Hippocampal formation (tissue), 2 donors: ENCODE measurements at places on chromosomes 4 and X.

- DNase-seq: no peak
Observed at GRCh38 chr4:14308229-14308651, 680.7 kb upstream of the BOD1L1 start.

DNA sequence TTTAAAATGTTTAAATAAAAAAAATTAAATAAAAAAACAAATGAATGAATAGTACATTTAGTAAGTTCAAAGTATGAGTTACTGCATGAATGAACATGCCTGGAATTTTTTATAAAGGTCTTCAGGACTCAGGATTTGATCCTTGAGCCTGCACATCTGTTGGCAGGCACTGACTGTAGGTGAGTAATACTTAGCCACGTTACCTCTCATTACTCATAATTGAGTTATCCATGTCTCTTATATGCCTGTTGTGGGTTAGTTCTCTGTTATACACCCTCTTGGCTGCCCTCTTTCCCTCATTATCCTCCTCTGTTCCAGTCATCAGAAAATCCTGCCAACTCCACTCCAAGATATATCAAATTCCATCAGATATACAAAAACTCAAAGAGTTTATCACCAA, 276.0 kb downstream of the FBXW7 start:
- DNase-seq: no peak

DNA sequence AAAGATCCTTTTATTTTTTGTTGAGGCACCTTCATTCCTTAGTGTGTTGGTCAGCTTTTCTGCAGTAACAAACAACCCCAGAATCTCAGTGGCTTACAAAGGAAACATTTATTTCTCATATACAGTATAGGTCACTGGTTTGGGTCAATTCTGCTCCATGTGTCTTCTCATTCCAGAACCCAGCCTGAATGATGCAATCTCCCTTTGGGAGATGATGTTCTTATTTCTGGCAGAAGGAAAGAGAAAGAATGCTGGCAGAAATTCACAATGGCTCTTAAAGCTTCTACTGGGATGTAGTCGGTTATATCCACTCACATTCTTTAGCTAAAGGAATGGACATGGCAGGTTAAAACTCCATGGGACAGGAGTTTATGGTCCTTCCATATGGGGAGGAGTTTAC, 42.3 kb downstream of the IDS start:
- no peak for DNase-seq

- no peak for DNase-seq
Observed at GRCh38 chr4:184860018-184860779, 34.4 kb upstream of the ACSL1 start.

DNA sequence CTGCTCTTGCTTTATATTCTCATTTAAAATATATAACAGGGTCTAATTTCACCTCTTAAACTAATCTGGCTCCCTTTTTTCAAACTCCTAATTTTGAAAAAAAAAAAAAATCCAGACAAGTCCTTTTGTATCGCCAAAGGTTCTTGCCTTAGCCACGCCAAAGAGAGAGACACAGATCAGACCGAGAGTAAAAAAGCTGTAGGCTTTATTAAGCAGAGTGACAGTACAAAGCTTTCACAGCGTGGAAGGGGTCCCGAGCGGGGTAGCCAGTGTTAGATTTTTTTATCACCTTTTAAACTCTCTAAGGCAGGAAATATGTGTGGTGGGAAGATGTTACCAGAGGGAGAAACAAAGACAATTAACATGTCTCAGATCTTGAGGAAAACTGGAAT, 54.1 kb downstream of the PAGE2 start:
- no peak for DNase-seq

GRCh38 chrX:37315511-37316248, 33.5 kb upstream of the PRRG1 start:
- DNase-seq: no peak

GRCh38 chr4:182825786-182826185, 91.4 kb downstream of the DCTD start:
- no peak for DNase-seq

- DNase-seq: no peak
Observed at GRCh38 chr4:19213388-19213787, 1038.3 kb upstream of the SLIT2 start.

- no peak for DNase-seq
Observed at GRCh38 chrX:132231587-132231986, 12.3 kb upstream of the RAP2C start.

DNA sequence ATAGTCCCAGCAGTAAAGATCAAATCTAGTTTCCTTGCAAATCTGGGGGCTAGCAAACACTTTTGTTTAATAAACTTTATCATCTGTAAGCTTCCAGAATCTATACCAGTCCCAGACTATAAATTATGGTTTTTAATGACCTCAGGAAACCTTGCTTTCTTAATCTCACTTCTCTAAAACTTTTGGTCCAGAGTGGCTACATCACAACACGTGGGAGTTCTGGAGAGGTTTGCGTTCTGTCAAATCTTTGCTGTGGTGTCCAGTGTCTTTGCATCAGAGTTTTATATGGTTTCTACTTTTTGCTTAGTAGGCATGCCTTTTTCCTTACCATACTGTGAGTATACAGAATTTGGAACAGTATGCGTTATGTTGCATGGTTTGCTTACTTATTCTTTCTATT, 193.9 kb downstream of the ANK2 start:
- DNase-seq: no peak

DNA sequence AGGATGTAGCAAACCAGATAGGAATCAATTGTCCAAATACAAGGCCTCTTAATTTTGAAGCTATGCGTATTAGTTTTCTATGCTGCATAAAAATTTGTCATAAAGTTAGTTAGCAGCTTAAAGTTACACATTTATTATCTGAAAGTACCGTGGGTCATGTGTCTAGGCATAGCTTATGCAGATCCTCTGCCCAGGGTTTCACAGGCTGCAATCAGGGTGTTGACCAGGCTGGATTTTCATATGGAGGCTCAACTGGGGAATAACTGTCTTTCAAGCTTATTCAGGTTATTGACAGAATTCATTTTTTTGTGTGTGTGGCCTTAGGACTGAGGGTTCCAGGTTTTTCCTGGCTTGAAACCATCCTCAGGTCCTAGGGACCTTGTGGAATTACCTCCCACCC, 265.1 kb downstream of the SLC39A8 start:
- DNase-seq: no peak

DNA sequence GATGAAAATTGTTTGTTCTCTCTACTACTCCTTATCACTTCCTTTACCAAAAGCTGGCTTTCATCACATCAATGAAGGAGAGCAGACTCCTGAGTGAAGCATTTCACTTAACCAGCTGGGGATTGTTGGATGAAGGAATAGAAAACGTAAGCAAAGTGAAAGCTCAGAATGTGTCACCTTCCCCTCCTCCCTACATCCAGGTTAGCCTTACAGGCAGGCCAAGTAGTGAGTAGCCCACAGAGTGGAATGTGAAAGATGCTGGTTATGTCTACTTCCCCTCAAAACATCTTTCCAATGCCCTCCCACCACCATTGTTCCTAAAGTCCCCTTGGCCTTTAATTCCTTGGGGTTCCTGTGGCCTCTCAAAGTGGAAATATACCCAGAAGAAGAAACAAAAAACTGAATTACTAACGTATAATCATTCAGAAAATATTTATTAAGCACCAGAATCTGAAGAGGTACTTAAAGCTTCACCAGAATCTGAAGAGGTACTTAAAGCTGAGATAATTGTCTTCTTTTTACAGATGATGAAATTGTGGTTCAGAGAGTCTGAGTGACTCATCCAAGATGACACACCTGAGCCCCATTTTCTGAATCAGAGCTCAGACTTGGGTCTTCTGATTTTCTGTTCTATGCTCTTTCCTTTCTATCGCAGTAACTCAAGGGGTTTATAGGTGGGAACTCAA, 6.5 kb downstream of the P2RY4 start:
- no peak for DNase-seq

DNA sequence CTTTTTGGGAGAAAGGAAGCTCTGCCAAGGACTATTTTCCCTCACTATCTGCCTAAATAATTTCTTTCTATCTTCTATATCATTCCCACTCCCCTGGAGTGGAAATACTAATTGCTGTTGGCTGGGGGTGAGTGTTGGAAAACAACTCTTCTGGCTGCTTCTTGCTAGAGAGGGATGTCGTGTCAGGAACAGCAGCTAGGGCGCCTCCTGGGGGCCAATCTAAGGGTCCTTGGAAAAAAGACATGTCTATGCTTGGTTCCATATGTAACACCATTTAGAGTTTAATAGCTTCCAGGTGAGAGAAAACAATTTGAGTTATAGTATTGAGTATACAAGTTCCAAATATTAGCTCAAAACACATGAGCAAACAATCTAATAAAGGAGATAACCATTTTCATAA, 111.3 kb downstream of the MAGEE1 start:
- DNase-seq: no peak

GRCh38 chrX:10379878-10380277, 223.1 kb downstream of the CLCN4 start:
- DNase-seq: no peak

DNA sequence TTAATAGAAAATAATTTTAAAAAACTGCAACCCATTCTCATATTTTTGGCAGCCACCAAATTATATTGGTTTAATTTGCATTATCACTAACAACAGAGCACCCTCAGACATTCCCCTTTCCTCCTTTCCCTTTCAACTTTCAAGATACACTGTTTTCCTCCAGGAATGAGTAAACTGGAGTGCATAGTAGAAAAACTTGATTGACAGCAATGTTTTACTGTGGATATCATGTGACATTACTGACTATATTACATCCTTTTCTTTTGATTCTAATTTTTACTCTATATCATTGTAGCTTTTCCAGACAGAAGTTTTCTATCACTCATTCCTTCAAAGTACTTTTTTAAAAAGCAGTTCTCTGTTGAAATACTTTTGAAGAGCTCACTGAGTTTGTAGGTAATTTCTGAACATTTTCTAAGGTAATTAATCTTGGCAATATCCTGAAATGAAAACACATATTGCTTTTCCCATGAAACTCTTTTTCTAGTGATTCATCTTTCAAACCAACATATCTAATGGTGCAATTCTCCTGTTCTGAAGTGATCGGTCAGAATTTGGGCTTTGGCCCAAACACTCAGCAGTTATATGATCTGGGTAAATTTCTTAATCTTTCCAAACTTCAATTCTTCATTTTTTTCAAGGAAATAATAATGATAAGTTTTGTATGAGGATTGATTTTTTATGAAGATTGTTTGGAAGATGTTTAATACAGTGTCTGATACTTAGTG, 920.4 kb upstream of the EPHA5 start:
- no peak for DNase-seq

- DNase-seq: no peak
Observed at GRCh38 chr4:101337688-101338087, 9.6 kb downstream of the PPP3CA start.

GRCh38 chr4:16123356-16124084, 39.7 kb upstream of the PROM1 start:
- no peak for DNase-seq

DNA sequence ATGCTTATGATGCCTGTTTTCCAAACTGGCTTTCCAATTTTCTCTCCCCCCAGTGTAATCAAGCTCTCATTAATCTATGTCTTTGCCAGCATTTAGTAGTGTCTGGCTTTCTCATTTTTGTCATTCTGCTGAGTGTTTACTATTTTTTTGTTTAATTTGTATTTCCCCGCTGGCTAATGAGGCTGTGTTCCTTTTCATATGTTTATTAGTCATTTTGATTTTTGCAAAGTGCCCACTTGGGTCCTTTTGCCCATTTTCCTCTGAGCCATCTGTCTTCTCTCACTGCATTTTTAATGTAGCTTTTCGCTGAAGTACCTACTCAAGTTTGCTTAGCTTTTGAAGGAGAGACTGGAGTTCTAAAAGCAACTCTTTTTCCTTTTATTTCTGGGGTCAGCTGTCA, 14.7 kb downstream of the DCK start:
- no peak for DNase-seq

- no peak for DNase-seq
Observed at GRCh38 chr4:79330720-79331119, 4.9 kb upstream of the NAA11 start.

DNA sequence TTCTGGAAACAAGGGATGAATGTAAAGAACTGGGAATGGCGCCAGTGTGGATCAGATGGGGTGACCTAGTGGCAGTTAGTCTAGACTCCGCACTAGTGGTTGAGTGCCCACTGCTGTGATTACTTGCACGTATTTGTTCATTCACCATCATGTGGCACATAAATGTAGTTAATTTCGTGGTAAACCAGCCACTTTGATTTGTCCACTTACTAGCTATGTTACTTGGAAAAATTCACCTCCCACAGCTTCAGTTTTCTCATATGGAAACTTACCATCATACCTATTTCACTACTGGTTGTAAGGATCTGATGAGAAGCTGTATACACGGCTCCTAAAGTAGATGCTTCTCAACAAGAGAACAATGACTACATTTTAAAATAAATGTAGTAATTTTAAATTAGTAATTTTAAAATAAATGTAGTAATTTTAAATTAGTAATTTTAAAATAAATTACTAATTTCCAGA, 394 bp upstream of the DYNLT3 start:
- DNase-seq: no peak

GRCh38 chr4:172997856-172998255, 170.8 kb upstream of the GALNT7 start:
- DNase-seq: no peak

GRCh38 chr4:21802406-21802805, 146.2 kb downstream of the KCNIP4 start:
- DNase-seq: no peak
